ENCODE measurements at places on chromosomes 1 and 21. TPM values are rescaled to one million over a fixed set of nuclear protein-coding genes. Genes with fewer than 3 reads are reported as not detected.

DNA sequence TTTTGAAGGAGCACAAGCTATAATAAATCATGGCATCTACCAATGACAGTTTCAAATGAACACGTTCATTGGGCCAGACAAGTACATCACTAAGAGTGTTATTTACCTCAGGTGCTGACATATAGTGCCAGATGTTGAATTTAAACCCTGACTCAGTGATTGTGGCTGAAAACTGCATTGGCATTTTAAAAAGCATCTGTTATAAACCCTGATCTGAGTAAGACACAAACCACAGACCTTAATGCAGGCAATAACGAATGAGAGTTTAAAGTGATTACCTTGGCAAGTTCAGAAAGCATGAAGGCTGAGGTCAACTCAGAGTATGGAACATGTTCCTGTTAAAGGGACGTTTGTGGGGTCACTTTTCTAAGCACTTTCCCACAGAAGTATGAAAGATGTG, 865.1 kb upstream of the TMPRSS15 start:
- no peak for DNase-seq

DNA sequence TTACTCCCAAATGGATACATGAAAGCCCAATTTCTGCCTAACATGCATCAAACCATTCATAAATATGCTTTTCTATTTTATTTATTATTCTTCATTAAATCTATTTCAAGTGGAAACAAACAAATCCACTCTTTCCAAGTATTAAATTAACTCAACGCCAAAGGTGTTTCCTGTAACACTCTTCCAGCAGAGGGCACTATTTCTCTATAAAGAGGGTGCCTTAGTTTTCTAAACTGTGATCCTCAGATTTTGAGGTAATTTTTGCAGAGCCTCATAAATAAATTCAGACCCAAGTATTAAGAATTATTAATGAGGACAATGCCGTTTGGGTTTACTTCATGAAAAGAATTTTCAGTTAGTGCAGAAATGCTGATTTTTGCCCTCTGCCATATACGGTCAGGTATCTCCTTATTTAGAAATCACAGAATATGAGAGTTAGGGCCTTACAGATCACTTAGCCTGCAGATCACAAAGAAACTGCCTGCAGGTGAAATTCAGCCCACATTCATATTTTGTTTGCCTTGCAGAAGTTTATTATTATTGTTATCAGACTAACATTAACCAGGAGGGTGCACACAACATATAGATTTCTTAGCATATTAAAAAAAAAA, 40.1 kb upstream of the MYSM1 start:
- no peak for DNase-seq

- no peak for DNase-seq
These were observed 54.8 kb downstream of the EIF4G3 start for GRCh38 chr1:21121764-21122471.

DNA sequence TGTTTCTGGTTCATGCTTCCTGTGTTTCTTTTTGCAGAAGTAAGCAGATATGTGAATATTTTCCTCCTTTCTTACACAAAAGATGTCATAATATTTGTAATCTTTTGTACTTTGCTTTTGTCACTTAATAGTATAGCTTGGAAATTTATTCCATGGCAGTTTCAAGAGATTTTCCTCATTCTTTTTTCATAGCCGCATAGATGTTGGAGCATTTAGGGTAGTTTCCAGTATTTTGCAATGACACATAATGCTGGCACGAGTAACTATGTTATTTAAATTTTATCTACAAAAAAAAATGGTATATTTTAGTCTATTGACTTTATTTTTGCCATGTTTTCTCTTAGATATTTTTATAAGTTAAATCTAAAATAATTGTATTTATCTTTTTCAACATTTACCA, 40.7 kb downstream of the AGO3 start:
- DNase-seq: no peak

DNA sequence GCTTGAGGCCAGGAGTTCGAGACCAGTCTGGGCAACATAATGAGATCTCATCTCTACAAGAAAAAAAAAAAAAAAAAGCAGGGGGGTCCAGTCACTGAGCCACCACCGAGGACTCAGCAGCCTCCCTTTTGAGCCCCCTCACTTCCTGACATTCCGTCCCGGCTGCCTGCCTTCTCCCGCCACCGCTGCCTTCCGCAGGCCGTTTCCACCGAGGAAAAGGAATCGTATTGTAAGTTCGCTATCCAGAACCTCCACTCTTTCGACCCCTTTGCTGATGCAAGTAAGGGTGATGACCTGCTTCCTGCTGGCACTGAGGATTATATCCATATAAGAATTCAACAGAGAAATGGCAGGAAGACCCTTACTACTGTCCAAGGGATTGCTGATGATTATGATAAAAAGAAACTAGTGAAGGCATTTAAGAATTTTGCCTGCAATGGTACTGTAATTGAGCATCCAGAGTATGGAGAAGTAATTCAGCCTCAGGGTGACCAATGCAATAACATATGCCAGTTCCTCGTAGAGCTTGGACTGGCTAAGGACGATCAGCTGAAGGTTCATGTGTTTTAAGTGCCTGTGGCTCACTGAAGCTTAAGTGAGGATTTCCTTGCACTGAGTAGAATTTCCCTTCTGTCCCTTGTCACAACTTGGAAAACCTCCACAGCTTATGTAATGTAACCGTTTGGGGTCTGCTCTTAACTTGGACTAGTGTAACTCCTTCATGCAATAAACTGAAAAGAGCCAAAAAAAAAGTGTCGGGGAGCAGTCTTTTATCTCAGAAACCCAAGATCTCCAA, 55.6 kb downstream of the GLUL start:
- DNase-seq: no peak

DNA sequence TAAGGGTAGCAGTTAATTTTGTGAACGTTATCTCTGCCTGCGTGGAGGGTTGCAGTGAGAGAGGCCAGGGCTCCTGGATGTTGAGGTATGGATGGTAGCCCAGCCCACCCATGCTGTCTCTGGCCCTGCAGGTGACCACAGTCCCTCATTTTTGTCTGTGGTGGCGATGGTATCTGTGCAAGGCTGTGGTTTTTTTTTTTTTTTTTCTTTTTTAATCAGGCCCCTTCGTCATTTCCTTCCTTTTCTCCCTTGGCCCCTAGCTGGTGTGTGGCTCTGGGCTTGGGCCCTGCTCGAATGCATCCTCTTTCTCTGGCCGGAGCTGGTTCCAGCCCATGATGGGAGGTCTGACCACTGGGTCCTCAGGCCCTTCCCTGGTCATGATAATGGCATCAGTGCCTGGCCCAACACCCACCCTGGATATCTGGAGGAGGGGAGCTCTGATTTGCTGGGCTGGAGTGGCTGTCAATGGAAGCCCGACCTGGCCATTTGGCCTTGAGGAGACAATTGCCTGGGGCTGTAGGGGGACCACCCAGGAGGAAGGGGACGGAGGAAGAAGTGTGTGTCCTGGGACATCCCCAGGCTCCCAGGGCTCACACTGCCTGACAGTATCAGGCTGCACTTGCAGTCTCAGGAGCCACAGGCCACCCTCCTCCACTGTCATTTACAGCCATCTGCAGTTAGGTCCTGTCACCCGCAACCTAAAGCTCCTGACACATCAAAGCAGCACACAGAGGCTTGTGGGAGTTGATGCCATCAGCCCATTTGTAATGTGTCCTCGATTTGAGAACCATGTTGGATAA, 8.1 kb upstream of the RNF187 start:
- no peak for DNase-seq

DNA sequence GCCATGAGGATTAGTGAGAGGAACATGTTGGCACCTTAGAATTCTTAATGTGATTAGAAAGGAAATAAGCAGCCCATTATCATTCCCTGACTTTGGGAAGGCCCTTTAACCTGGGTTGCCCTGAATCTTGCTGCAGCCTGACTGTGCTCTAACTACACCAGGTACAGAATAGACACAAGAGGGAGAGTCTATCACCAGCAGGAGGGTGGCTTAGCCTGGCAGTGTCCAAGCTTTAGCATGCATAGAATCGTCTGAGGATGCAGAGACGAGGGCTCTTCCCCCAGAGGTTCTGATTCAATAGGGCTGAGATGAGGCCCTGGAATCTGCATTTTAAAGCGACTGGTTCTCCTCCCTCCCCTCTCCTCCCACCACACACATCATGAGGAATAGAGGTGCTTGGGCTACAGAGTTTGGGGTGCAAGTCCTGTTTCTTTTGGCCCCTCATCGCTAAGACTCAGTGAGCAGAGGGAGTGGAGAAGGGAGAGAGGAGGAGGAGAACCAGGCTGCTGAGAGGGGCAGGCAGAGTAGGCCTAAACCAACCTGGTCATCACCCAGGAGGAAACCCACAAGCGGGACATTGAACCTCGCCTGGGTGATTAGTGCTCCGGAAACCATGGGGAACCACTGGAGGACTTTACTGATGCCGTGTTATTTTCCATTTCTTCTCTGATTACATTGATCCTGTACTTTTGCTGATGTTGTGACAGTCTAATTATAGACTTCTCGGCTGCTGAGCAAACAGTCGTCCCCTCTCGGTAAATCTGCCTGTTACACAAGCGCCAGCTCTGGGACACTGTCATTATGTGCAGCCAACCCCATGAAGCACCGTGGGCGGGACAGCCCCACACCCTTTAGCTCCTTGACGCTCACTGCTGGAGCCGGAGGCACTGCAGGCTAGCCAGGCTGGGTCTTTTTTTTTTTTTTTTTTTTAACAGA, 6.3 kb upstream of the TENT5C start:
- no peak for DNase-seq

DNA sequence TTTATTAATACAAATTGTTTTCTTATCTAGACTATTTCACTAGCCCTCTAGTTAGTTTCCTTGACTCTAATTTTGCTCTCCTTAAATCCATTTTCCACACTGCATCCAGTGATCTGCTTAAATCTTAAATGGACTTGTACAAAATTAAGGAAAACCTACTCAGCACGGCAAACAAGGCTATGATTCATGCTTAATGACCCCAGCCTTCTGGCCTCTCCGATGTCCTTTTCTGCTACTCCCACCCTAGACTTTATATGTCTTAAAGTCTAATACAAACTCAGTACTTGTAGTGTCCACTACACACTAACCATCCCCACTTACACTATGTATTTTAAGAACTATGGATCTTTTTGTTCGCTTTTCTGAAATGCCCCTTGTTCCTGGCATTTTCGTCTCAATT, 2.2 kb downstream of the TMED5 start:
- DNase-seq: no peak

- no peak for DNase-seq
These were observed 56.0 kb downstream of the CD46 start for GRCh38 chr1:207807690-207808321.

DNA sequence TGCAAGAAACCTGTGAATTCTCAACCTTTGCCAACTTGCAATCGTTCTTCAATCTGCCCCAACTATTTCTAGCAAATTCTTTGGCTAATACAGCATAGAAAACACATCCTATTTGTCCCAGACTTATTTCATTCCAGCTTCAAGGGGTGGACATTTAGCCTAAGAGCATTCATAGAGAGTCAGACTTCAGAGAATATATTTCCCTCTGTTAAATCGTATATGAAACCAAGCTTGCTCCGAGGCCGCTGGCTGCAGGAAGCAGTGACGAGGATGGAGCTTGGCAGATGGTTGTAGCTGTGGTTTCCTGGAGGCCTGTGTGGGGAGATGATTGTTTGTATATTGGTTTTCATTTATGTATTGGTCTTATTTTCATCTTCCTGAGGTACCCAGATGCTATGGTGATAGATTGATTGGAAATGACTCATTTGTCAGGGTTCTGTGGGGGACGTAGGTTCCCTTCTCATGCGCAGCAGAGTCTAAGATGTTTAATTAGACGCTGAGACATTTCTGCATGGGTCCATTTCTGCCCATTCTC, 26.1 kb downstream of the MAN1C1 start:
- DNase-seq: peak; percentile 76

DNA sequence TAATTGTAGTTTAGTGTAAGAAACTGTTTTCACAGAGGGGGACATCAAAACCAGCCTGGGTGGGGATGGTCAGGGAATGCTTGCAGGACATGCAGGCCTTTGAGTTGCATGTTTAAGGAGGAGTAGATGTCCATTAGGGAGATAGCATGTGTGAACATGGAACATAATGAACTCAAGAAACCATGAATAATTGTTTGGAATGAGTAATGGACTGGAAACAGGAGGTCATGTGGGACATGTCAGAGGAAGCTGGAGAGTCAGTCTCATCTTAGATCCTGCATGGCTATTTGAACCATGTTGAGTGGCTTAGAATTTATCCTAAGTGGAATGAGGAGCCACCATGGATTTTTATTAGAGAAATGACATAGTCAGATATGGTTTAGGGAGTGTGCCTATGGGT, 86.4 kb downstream of the RPE65 start:
- no peak for DNase-seq

DNA sequence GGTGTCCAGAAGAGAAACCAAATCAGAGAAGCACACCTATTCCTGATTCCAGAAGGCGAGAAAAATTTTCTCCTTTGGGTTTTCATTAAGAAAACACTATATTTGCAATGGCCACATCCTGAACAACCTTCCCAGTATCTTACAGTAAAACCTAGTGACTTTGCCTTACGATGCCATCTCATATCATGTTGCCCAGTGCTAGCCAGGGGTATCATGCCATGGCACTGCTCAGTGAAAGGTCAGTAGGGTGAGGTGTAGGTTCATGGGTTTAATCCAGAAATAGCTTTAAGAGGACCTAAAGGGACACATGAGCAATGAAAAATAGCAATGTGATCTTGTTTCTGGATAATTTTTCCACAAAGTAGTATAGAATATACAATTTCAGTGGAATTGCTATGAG, 7.2 kb downstream of the TLCD4 start:
- no peak for DNase-seq

Gene AMY1C
- total RNA-seq: not detected

Gene SLAMF1
- total RNA-seq: 41.6 TPM

Gene CLCNKA
- total RNA-seq: not detected

Gene RUNX3
- 144 TPM for total RNA-seq
